HT1080 (cell line): ENCODE measurements at places on chromosomes 12 and 14. TPM values are rescaled to one million over a fixed set of nuclear protein-coding genes. Genes with fewer than 3 reads are reported as not detected.

The GRIN2B gene
- not detected in 2 replicates for total RNA-seq

The NUMB gene
- total RNA-seq = 16.7 and 21.8 TPM in 2 replicates

The SDS gene
- total RNA-seq = 0.11 TPM in 1 of 2 replicates, not detected in the other

The LBHD2 gene
- total RNA-seq = not detected in 2 replicates

The FAM186B gene
- 0.17 and 0.64 TPM in 2 replicates for total RNA-seq

The SMAGP gene
- 30.7 and 51.2 TPM in 2 replicates for total RNA-seq

The HOXC12 gene
- not detected in 2 replicates for total RNA-seq

The PLBD2 gene
- total RNA-seq = 9.6 and 11.7 TPM in 2 replicates

The KIF26A gene
- total RNA-seq = 0.90 and 1.4 TPM in 2 replicates

The NTN4 gene
- 7.7 and 8.4 TPM in 2 replicates for total RNA-seq

The CCDC38 gene
- total RNA-seq = not detected in 2 replicates

The TAS2R14 gene
- 0.74 and 1.5 TPM in 2 replicates for total RNA-seq

The RNASE9 gene
- total RNA-seq = not detected in 2 replicates

The HSPB8 gene
- total RNA-seq = 8.7 TPM in 2 replicates

The FLRT2 gene
- 6.7 and 7.2 TPM in 2 replicates for total RNA-seq

The KRT83 gene
- total RNA-seq = 0.05 and 0.17 TPM in 2 replicates

The HOXC10 gene
- total RNA-seq = 2.7 and 3.8 TPM in 2 replicates

The SLCO1B1 gene
- total RNA-seq = 0.07 TPM in 1 of 2 replicates, not detected in the other

The PZP gene
- total RNA-seq = not detected in 2 replicates

The FOXN4 gene
- not detected in 2 replicates for total RNA-seq

The RTL1 gene
- 0.07 and 0.16 TPM in 2 replicates for total RNA-seq

The TMEM63C gene
- not detected in 2 replicates for total RNA-seq

The TAS2R9 gene
- total RNA-seq = not detected in 2 replicates

The WNT1 gene
- total RNA-seq = not detected in 2 replicates

The APEX1 gene
- total RNA-seq = 139 and 207 TPM in 2 replicates

The SMIM41 gene
- not detected in 2 replicates for total RNA-seq

The PLEK2 gene
- 1.4 and 2.3 TPM in 2 replicates for total RNA-seq

The GZMB gene
- total RNA-seq = not detected in 2 replicates

The TMEM132C gene
- total RNA-seq = not detected in 2 replicates

The SLC11A2 gene
- total RNA-seq = 22.5 and 31.8 TPM in 2 replicates

The SOAT2 gene
- not detected in 2 replicates for total RNA-seq

The A2M gene
- 0.08 TPM in 1 of 2 replicates, not detected in the other for total RNA-seq

The KRT74 gene
- total RNA-seq = not detected in 2 replicates

The PCNX1 gene
- 27.7 and 28.4 TPM in 2 replicates for total RNA-seq

The DPY19L2 gene
- total RNA-seq = 1.7 and 2.4 TPM in 2 replicates

The LRRK2 gene
- total RNA-seq = 0.66 and 0.90 TPM in 2 replicates

The TBC1D30 gene
- total RNA-seq = 7.0 and 7.4 TPM in 2 replicates

The ACSS3 gene
- total RNA-seq = not detected in 2 replicates

The TAS2R42 gene
- not detected in 2 replicates for total RNA-seq

The LMNTD1 gene
- not detected in 2 replicates for total RNA-seq

The BEGAIN gene
- total RNA-seq = 0.33 and 0.35 TPM in 2 replicates

The DACT1 gene
- total RNA-seq = 0.30 TPM in 1 of 2 replicates, not detected in the other

The NELL2 gene
- total RNA-seq = 0.20 and 0.95 TPM in 2 replicates

The PAPOLA gene
- 66.2 and 104 TPM in 2 replicates for total RNA-seq
